ENCODE measurements at places on chromosomes 13 and 19.

GRCh38 chr19:4391701-4392483 is 8.5 kb downstream of the SH3GL1 start:
- DNase-seq, result peak; percentile 69

- no peak for DNase-seq
Observed at GRCh38 chr13:24142886-24143285, 17.6 kb upstream of the SPATA13 start.

DNA sequence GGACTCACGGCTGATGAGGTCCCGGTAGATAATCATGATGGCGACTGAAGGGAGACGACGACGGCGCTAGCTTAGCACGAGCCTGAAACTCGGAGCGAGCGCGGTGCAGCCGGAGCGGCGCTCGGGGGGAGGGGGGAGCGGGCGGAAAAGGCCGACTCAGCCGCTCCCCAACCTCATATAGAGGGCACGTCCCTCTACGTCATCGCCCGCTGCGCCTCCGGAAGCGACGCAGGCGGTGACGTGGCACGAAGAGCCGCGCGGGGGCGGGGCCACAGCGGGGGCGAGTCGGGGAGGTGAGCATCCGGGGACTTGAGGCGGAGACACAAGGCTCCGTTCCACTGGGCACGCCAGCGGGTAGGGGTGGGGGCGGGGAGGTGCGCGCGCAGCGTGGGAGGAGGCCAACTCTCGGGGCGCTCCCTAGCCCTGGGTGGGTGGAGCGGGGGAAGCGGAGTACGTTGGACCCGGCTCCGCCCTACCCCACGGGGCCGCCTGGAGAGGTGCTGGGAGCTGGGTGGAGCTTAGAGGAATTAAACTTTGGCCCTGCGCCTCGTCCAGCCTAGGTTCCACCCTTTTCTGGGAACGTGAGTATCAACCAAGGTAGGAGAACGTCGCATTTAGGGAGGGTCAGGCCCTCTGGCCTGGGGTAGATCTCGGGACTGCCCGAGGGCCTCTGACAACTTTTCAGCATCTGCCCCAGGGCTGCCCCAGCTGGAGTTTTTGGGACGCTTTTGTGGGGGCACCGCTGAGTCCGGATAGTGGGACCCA is at the start of gene TPT1:
Gene TPT1, minus strand, starts transcription at position 150 of the 765 bp plus-strand sequence. Its CDS starts 114 bp downstream, at position 36.
- peak; percentile 99 for DNase-seq

DNA sequence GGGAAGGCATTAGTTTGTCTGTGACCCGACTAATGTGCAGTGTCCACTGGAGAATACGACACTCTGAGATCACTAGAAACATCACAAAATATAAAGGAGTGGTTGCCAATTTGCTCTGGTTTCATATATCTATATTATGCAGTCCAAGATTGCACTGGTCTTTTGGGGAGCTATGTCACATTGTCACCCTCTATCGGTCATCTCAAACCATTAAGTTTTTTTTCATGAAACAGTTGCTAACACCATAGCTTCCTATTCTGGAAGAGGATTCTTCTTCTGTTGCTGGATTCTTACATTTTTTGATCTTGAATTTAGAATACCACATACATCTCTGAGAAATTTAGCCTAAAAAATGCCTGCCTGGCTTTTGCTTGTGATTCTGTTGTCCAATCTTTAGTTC is 168.6 kb downstream of the LACC1 start:
- no peak for DNase-seq

DNA sequence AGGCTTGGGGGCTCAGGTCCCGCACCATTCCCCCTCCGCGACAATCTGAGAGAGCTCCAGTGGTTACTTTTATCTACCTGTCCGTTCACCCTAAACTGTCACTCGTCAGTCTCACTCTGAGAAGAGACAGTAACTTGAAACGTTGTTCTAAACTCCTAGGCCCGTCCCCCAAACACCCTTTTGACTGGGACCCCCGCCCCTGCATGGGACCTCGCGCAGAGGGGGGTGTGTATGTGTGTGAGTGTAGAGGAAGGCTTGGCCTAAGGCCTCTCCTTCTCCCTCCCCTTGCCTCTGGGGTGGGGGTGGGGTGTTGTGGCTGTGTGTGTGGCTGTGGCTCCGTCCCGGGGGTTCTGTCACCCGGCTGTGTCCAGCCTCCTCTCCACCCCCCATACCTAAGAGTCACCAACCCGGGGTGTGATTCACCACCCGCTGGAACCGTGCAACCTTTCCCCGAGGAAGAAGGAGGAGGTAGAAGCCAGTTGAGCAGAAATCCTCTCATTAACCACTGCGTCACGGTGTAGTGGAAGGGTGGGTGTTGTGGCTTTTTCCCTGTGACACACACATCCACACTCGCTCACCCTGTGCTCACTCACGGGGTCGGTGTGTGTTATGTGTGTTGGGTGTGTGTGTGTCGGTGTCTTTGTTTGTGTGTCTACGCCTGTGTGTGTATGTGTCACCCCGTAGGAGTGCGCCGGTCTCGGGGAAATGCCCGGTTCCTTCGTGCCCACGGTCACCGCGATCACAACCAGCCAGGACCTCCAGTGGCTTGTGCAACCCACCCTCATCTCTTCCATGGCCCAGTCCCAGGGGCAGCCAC is 2.4 kb downstream of the FOSB start:
- DNase-seq, result no peak

DNA sequence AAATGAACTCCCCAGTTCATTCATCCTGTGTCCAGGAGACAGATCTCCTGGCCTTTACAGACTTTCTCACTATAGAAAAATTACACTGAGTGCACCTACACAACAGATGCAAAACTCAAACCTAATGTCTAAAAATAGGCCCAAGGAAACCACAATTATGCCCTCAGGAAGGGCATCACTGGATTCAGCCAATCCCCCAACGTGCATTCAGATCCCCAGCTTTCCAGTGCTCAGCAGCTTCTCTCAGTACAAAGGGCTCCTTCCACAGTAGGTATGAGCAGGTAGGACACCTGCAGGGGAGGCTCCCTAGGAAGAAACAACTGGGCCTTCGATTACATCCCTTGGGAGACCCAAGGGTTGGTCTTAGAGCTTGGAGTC is 2.1 kb downstream of the ZNF709 start:
- DNase-seq, result no peak

GRCh38 chr19:39934584-39935363 is at the start of gene FCGBP:
Gene FCGBP, minus strand, starts transcription at chr19:39934634.
- DNase-seq, result no peak

- DNase-seq, result no peak
Observed at GRCh38 chr13:41284512-41285288, 21.3 kb upstream of the MTRF1 start.

DNA sequence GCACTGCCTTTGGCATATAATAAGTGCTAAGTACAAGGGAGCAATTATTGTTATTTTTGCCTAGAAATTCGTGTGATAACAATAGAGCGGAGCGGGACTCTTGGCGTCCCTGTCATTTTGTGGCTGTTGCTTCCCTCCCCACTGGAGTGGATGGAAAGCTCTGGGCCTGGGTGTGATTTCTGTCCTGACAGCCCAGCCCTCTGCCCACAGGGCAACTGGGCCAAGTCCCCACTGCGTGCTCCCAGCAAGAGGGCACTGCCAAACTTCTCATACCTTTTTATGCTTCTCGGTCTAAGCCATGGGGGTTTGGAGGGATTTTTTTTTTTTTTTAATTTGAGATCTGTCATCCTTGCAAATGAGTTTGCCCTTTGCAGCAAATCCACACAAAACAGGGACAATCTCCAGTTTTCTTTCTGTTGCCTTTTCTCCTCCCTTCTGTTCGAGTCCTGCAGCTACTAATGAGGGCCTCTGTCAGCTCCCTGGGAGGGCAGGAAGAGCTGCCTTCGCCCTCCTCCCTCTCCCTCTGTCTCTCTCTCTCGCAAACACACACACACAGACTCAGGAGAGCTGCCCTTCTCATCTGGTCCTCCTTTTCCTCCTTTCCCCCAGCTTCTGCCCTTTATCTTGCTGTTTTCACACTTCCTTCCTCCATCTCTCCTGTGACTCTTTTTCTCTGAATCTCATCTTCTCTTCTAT is 103.9 kb downstream of the DNAJC15 start:
- DNase-seq, result peak; percentile 29

DNA sequence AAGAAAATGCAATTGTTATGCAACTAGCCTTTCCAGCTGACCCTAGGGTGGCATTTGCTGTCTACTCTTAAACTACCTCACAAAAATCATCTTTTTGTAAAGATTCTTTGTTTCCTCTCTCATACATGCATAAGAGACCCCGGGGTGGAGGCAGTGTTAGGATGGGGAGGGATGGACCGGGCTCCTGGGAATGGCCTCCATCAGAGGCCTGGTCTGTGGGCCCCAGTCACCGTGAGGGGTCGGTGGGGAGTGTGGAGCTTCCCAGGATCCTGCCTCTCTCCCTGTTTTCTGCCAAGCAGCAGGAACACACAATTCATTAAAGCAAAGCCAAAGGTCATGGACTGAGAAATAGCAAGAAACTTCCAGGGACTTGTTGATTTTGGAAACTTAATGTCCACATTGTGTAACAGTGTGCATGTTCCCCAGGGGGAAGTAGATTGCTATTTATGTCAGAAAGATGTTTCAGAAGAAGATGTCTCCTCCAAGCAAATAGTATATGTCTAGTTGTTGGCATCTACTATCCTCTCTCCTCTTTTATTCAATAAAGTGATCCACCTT is 241.4 kb downstream of the ENOX1 start:
- DNase-seq, result no peak

DNA sequence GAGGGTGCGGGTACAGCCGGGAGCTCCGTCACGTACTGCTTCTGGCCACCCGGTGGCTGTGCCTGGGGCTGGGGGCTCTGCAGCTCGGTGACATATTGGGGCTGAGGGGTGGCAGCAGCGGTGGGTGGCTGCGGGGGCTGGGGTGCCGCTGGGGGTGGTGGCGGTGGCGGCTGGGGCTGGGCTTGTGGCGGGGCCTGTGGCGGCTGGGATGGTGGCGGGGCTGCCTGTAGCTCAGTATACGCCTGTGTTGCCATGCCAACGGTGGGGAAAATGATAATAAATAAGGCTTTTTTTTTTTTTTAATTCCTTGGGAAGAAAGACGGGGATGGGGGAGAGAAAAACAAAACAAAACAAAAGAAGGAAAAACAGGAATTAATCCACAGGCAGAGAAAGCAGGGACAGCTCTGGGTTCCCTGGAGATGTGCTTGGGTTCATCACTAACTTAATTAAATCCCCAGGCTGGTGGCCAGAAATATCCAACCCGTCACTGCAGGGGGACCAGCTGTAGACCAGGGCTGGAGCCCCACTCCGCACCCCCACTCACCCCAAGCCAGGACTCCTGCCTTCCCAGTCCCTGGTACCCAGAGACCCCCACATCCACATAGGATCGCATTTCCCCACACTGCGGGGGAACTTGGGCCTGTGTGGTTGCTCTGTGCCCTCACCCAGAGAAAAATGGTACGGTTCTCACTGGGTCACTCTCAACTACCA is 12.4 kb downstream of the RFX1 start:
- DNase-seq, result no peak

- DNase-seq, result no peak
Observed at GRCh38 chr13:46672338-46673090, 119.5 kb downstream of the LRCH1 start.

DNA sequence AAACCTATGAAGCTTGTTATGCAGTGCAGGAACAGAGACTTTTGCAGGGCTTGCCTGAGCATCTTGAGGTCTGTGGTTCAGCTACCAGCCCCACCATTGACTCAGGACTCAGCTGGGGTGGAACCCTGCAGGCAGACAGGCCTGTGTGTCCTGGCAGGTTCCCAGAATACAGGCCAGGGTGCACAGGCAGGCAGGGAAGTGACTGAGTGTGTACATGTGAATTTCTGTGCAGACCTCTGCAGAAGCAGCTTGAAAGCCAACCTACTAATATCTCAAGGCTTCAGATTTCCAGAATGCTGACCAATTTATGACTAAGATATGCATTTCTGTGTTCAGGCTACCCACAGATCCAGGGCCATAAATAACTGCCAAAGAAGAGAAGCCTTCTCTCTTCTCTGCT is 254.4 kb downstream of the DLEU7 start:
- no peak for DNase-seq

- DNase-seq, result no peak
Observed at GRCh38 chr19:3315676-3315973, 50.8 kb upstream of the NFIC start.

GRCh38 chr13:79796136-79796535 is 315.2 kb downstream of the NDFIP2 start:
- DNase-seq, result no peak

DNA sequence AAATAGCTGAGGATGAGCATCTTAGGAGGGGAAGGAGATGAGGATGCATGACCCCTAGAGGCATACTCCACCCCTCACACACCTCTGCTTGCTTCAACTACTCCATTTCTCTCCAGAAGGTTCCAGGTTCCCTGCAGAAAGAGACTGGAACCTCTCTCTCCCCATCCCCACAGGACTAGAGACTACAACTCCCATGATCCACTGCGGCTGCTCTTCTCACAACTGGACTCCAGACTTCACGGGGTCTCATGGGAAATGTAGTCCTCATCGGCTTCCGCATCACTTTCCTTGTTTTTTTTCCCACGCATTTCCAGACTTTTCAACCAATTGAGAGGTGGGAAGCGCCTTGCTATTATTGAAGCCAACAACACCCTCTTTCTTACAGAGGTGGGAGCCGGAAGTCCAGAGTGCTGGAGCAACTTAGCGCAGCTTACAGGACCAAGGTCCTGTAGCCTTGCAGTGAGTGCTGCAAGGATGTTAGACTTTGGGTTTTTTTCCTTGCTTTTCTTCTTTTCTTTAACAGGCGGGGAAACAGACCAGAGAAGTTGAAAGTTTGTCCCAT is 13.9 kb upstream of the CACNG6 start:
- DNase-seq, result peak; percentile 74

GRCh38 chr13:23630349-23631093 is 60.3 kb downstream of the TNFRSF19 start:
- DNase-seq, result no peak

DNA sequence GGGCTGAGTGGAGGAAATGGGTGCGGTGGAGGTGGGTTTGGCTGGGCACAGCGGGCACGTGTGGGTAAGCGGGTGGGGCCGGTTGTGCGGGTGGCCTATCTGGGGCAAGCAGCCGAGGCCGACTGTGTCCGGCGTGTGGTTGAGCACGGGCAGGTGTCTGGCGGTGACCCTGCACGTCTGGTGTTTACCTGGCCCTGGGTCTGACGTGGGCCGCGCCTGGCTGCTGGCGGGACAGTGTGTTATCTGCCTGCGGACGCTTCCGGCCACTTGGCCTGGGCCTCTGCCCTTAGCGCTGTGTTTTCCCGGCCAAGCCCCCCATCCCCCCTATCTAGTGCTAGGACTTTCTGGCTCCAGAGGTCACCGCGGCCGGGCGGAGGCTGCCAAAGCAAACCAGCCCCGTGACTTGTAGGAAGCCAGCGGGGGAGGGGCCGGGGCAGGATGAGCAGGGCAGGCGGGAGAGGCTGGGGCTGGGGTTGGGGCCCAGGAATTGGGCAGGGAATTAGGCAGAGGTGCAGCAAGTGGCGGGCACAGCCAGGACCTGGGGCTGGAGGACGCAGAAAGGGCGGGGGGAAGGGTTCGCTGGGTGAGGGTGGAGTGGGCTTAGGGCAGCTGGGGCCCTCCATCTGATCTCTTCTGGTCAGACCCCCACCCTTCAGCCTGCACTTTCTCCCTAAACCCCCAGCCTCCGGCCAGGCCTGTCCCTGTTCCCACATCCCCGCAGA is 534 bp upstream of the HPN start:
- DNase-seq, result peak; percentile 37

- no peak for DNase-seq
Observed at GRCh38 chr13:24943136-24943535, 152.8 kb upstream of the PABPC3 start.

GRCh38 chr19:38527466-38528136 is 90.2 kb downstream of the MAP4K1 start:
- DNase-seq, result no peak
